ENCODE measurements at places on chromosomes 1 and 21.
A peak's percentile ranks its signal among the peaks of the same experiment; 100 is the strongest.

DNA sequence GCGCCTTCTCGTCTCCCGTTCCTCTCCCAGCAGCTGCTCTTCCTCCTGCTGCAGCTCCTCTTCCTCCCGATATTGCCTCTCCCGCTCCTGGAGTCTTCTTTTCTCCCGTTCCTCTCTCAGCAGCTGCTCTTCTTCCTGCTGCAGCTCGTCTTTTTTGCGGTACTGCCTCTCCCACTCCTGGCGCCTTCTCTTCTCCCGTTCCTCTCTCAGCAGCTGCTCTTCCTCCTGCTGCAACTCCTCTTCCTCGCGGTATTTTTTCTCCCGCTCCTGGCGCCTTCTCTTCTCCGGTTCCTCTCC, 5.3 kb downstream of the TCHH start:
- DNase-seq: no peak

- no peak for DNase-seq
Observed at GRCh38 chr21:45511007-45511406, 31.2 kb downstream of the SLC19A1 start.

DNA sequence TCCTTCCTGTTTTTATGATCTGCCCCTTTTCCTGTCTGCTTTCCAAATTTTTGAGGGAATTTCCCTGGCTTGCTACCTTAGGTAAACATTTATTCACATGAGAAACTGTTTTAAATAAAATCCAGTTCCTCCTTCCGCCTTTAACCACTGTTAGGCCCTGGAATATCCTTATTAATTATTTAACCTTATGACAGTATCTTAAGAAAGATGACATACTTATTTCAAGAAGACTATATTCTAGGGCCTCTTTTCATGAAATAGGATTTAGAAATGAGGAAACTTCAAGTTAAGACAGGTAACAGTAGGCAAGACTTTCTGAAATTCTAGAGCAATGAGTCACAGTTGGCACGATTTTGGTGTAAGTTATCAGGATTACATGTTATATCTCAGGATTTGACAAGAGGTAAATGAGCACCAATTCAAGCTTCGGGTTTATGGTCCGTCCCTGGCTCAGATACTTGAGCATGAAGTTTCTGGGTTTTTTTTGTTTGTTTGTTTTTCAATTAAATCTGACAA, 2.0 kb upstream of the TNFSF18 start:
- DNase-seq: no peak

DNA sequence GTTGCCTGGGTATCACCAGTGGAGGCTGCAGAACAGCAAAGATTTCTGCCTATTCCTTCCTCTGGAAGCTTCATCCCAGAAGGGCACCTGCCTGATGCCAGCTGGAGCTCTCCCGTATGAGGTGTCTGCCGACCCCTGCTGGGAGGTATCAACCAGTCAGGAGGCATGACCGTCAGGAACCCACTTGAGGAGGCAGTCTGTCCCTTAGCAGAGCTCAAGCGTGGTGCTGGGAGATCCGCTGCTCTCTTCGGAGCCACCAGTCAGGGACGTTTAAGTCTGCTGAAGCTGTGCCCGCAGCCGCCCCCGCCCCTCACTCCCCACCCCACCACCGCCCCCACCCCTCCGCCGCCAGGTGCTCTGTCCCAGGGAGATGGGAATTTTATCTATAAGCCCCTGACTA, 23.1 kb upstream of the HFM1 start:
- peak; percentile 71 for DNase-seq

- peak; percentile 20 for DNase-seq
Observed at GRCh38 chr1:150621497-150622302, 7.7 kb downstream of the ENSA start.

DNA sequence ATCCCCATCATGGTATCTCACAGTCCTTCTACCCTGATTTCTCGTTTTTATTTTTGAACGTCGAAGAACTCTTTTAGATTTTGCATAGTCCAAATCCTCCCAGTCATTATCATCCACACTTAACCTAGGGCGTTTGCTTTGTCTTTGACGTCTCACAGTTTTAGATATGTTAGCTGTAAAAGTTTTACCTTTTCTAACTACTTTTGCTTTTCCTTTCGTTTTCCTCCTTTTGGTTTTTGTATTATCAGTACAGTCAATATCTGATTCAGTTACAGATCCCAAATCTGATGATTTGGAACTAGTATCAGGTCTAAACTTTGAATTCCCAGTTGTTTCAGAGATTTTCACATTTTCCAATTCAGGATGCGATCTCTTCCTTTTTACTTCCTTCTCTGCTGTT, 13.1 kb upstream of the PSMG1 start:
- DNase-seq: no peak

DNA sequence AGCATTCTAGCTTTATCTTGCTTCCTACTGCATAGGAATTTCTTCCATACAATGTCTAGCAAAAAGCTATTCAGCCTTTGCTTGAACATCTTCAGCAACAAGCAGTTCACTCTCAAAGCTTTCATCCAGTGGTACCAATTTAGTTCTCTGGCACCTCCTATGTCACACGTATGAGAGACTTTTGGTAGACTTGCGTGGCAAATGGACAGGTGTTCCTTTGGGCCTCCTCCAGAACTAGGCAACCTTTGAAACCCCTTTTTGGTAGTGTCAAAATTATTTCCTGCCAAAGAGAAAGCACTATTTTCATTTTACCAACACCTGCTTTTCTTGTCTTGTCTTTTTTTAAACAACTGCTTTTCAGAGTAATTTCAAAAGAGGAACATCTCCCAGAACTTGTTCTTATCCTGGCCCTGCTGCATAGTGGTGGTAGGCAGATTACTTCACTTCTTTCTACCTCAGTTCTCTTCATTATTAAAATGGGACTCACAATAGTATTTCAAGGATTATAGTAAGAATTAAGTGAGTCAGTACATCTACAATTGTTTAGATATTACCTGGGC, 122.4 kb downstream of the MAST2 start:
- DNase-seq: no peak

GRCh38 chr1:244954359-244954758, 90.0 kb upstream of the HNRNPU start:
- DNase-seq: no peak

GRCh38 chr1:201077116-201077515, 35.1 kb downstream of the CACNA1S start:
- no peak for DNase-seq

GRCh38 chr1:147246044-147246690, 3.7 kb downstream of the CHD1L start:
- DNase-seq: no peak

DNA sequence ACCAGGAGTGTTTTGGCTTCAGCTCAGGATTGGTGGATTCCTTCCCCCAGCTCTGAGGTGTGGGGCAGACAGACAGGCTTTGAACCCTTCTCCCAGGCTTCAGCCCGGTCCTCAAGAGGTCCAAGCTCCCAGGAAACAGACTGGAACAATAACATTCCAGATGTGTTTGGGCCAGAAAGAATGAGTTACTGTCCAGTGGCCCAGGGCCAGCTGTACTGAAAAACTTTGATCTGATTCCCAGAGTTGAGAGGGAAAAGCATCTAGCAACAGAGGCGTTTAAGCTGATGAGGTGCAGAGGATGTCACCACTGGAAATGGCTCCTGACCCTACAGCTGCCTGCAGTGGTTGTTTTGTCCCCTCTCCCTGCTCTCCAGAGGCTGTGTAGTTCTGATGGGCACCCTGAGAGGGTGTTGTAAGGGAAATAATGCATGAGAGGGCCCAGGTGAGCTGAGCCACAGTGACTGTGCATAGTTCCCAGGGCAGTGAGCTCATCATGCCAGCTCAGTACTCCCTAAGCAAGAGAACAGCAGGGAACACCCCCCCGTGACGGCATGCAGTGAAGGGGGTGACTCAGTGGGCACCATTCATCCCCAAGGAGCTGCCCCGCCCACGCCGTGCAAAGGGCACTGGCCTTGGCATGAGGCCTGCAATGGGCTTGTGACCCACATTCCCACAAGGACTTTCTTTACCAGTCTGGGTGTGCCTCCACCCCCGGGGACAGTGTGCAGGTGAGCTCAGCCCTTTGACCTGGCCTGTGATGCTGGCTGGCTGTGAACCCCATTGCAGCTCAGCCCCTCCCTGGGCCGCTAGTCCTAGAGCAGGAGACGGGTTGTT, 13.8 kb upstream of the SFN start:
- no peak for DNase-seq

DNA sequence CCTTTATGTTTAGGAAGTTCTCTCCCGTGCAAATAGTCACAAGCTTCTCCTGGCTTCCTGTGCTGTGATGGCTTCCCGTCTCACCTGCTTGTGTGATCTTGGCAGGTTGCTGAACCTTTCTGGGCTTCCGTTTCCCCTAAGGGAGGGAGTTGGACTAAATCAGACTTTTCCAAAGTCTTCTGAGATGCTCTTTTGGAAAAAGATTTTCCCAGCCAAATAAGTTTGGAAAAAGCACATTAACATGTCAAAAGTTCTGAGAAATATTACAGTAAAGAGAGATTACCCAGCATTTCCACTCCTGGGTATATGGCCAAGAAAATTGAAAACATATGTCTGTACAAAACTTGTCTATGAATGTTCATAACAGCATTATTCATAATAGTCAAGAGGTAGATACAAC, 36.0 kb upstream of the TENT5C start:
- DNase-seq: no peak

- peak; percentile 56 for DNase-seq
Observed at GRCh38 chr1:112247036-112247597, 148.9 kb upstream of the CTTNBP2NL start.

DNA sequence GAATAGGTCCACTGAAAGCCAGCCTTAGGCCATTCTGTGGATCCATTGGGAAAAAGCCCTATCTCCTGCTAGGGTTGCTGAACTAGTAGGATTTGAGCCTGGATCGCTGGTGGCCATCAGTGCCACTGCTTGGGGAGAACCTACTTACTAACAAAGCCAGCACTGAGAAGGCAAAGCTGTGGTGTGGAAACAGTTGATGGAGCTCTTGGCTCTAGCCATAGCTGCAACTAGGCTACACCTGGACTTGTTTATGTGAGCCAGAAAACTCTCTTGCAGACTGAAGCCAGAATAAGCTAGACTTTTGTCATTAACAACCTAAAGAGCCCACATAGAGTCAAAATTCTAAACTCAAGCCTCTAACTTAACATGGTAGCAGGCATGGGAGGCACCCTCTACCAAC, 20.7 kb downstream of the DAB1 start:
- no peak for DNase-seq

DNA sequence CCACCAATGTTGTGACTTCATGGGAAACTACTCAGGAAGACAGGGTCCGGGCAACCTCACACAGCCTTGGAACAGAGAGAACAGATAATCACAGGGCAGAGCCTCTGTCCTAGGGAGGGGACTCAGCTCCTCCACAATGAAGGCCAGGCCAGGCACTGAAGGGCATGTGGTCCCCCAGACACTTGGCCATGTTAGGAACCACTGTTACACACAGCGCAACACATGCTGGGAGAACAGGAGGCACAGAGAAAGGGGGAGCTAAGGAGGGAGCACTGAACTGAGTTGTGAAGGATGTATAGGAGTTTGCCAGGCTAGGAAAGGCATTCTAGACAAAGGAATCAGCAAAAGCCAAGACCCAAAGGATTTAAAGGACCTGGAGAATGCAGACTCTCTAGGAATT, 127.6 kb downstream of the DMRTB1 start:
- DNase-seq: no peak

GRCh38 chr1:223125766-223126165, 17.3 kb downstream of the TLR5 start:
- DNase-seq: no peak

- peak; percentile 26 for DNase-seq
Observed at GRCh38 chr1:228306275-228307217, 98.7 kb downstream of the OBSCN start.

GRCh38 chr1:107523061-107523460, 382.2 kb downstream of the NTNG1 start:
- DNase-seq: no peak

- DNase-seq: peak; percentile 50
Observed at GRCh38 chr1:88891951-88892340, 579 bp upstream of the GTF2B start.

DNA sequence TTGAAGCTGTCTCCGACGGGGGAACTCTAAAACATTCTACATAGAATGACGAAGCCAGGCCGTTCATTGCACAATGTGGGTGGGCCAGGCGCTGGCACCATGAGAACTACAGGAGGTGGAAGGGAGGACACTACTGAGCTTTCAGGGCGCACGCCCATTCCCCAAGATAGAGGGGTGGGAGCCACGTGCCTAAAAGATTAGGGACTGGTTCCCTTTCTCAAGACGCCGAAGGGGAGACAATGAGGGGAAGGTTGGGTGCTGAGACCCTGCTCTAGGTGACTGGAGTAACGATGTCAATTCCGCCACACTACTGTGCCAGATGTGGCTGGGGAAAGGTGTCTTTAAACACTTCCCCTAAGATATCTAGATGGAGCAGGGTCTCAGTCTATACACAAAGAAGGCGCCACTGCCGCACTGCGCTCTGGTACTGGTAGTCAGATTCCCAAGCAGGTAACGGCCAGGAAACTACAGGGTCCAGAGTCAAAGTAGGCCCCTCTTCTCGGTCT, 782 bp downstream of the CSDE1 start:
- peak; percentile 16 for DNase-seq

DNA sequence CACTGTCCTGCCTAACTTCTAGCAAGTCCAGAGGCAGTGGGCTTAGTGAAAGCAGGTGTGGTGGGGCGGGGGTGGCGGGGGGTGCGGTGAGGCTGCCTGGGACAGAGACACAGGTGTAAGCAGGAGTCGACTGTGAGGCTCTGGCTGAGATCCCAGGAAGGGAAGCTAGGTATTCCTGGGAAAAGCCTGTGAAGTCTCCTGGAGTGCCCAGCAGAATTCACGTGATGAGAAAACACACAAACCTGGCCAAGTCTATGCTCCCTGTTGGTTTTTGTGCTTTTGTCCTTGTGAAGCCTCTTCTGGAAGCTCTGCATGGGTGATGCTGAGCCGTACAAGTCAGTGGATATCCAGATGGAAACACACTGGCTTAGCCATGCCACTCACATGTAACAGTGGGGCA, 5.3 kb downstream of the GALNT2 start:
- peak; percentile 72 for DNase-seq

DNA sequence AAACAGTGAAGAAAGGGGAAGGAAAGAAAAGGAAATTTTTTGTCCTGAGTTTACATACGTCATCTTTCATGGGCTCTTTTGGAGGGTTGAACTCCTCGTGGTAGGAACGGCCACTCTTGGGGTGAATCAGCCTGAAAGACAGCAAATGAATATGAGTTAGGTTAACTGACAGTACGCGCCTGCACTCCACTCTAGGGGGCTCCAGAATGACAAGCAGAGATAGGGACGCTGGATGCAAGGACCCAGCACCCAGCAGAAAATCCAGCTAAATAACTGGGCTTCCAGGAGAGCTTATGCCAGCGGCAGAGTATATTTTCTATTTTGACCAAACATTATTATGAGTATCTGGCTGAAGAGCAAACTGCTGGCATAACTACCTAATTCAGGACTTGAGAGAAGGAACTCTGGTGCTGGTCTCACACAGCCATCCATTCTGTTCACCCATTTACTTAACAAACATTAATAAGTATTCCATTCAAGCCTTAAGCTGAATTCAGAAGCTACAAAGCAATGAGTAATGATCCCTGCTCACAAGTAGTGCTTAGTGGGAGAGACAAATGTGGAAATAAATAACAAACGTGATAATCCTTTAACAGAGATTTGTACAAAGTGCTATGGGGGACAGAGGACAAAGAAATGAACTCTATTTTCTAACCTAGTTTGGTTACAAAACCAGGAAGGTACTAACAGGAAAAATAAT, 22.1 kb downstream of the AK2 start:
- no peak for DNase-seq

- no peak for DNase-seq
Observed at GRCh38 chr1:89737985-89738510, 82.8 kb upstream of the LRRC8D start.

- no peak for DNase-seq
Observed at GRCh38 chr1:35449334-35450008, 107.7 kb downstream of the KIAA0319L start.

- no peak for DNase-seq
Observed at GRCh38 chr1:190205713-190206112, 272.0 kb downstream of the BRINP3 start.

GRCh38 chr1:221983444-221983843, 241.6 kb upstream of the DUSP10 start:
- DNase-seq: no peak

Measured in NCI-H345 (cell line).